HEK293T (cell line): ENCODE measurements at places on chromosomes 2 and 18.

DNA sequence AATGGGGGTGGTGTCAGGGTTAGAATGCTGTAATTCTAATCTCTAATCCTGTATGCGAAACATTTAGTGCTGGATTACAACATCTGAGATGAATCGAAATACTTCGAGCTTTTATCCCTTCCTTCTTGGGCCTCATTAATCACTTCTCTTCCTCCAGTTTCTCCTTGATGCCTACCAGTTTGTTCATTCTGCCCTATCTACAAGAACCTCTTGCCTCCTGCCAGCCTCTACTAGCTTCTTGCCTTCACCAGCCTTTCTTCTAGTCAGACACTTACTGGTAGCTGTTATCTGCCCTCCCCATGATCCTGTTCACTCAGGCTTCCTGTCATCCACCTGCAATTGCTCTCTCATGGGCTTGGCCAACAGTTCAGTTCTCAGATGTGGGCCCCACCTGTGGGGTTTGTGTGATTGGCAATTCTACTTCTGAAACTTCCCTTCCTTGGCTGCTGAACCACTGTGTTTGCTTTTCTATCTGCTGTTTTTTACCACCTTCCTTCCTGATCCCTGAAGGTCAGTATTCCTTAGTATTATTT lies 15.4 kb upstream of the FARP2 start:
- DNase-seq = no peak

GRCh38 chr2:144886862-144887261 lies 366.9 kb upstream of the ZEB2 start:
- DNase-seq = no peak

- no peak for DNase-seq
Measured at GRCh38 chr18:56374007-56374655, 264.3 kb downstream of the TXNL1 start.

DNA sequence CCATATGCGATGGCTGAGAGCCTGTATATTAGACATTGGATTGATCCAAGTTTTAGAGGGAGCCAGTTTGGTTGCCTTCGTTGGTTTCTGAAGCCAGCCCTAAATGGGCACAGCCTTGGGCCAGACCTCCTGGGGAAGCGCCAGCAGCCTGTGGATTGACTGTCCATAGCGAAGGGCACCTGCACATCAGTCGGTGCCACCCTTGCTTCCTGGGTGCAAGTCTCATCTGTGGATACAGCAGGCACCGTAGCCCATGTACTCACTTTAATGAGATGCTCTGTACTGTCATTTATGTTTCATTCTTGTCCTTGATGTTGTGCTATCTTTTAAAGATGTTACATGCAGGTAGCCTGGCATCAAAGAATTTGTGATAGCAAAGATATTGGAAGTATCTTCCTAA lies 536.4 kb upstream of the NRP2 start:
- DNase-seq = no peak

DNA sequence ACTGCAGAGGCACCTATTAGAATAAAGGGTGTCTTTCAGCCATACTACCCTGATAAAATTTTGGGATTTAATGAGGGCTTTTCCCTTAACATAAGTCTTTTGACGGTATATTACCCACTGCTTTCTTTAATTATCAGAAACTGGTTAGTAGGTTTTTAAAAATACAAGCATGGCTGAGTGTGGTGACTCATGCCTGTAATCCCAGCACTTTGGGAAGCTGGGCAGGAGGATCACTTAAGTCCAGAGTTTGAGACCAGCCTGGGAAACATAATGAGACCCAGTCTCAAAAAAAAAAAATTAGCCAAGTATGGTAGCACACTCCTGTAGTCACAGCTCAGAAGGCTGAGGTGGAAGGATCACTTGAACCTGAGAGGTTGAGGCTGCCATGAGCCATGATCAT lies 16.1 kb downstream of the CPSF3 start:
- no peak for DNase-seq

DNA sequence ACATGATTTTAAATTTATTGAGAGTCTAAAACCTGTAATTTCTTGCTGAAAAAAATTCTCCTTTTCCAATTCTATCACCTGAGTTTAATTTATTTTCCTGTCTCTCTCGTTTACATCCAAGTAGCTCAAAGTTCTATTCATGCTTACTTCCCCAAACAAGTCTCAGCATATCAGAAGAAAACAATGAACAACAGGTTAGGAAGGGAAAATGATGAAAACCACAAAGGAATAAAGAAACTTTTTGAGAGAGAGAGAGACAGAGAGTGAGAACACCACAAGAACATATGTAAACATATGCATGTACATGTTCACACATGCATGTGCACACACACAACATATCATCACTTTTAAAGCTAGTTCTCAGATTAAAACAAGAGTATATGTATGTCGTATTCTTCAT lies 112.1 kb downstream of the STRN start:
- no peak for DNase-seq
